Nucleus accumbens (tissue), 56 donors: ENCODE measurements at places on chromosomes 2 and 18.

- DNase-seq, result no peak
Measured at GRCh38 chr2:30790879-30791278, 16.4 kb downstream of the CAPN13 start.

GRCh38 chr2:134035605-134036370, 218.1 kb upstream of the MGAT5 start:
- no peak for DNase-seq

DNA sequence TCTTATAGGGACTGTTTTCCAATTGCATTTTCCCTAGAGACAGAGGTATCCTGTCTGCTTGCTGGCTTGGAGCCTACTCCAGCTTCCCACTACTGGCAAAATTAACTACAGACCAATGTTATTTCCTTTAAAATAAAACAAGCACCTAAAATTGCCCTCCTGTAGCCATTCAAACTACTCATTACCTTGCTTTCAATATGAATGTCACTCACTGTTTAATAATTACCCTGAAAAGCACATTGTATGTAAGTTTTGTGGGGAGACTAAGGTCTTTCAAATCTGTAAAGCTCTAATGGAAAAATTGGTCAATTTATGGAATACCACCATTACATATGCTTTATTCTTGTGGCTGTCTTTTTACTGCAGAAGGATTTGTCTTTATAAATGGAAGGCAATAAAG, 87.3 kb downstream of the DOCK10 start:
- DNase-seq, result no peak

- no peak for DNase-seq
Measured at GRCh38 chr2:177171418-177171865, 41.2 kb upstream of the HNRNPA3 start.

DNA sequence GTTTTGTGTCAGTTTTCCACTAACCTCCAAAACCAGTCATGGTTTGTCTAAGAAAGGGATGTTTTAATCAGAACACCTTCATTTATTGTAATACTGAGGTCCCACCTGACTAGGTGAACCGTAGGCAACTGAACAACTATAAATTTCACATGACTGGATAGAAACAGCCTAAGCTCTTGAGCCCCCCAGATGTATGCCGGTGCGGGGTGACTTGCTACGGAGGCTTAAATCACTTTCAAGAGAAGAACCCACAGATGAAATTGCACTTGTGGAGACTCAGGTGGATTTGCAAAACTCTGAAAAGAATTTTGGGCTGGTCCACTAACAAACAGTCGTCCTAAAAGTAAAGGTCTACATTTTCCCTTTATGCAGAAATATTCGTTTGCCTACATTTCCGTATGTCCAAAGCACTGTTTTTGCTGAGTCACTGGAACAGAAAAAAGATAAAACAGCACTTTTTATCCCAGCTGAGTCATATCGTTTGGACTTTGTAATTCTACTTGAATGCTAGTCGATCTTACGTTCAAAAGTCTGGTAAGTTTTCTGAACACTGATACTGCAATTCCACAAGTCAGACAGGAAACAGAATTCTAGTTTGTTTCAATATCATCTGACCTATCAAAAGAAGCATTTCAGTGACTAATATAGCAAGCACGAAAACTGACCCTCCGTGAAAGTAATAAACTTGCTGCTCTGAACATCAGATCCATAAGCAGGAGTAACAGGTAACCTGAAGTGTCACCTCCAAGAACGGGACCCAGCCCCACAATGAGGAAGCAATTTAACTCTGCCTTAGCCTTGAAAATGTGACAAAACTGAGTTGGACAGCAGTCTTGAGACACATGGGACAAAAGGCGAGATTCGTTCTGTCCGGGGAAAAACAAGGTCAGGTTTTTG, 18.1 kb downstream of the ZNF516 start:
- no peak for DNase-seq
